ENCODE measurements at places on chromosomes 6 and 20.

DNA sequence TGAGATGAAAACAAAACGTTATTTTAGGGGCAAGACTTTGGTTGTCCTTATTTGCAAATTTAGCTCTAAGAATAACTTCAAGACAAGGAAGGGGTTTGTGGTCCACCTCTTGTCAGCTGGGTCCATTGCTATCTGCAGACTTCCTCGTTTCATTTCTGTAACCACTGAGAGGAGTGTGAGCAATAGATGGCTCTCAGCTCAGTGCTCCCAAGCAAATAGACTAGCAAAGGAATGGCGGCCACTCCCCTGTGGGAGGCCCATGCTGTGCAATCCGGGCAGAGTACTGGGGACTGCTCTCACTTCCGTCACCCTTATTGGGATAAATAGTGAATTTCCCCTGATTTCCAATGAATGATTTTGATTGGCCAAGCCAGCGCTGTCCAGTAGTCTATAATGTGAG lies 176.6 kb downstream of the ZDHHC14 start:
- DNase-seq = no peak

DNA sequence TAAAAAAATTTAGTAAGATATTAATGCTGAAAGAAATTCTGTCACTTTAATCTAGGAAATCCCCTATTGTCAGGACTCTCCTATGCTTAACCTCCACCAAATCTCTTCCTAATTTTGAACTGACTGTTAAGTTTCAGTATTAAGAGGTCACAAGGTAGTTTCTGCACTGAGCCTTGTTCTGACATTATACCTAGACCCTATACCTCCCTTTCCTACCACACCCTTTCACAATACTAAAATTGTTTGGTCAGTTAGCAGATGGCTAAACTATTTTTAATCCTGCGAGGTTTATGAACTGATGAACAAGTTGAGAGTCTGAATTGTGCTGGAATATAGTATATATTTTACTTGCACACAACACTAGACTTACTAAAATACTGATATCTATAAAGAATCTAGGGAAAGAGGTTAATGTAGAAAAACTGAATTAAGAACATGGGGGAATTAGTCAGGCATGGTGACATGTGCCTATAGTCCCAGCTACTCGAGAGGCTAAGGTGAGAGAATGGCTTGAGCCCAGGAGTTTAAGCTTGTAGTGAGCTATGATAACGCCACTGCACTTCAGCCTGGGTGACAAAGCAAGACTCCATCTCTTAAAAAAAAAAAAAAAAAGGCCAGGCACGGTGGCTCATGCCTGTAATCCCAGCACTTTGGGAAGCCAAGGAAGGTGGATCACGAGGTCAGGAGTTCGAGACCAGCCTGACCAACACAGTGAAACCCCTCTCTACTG lies 51.5 kb downstream of the HBS1L start:
- DNase-seq = no peak

DNA sequence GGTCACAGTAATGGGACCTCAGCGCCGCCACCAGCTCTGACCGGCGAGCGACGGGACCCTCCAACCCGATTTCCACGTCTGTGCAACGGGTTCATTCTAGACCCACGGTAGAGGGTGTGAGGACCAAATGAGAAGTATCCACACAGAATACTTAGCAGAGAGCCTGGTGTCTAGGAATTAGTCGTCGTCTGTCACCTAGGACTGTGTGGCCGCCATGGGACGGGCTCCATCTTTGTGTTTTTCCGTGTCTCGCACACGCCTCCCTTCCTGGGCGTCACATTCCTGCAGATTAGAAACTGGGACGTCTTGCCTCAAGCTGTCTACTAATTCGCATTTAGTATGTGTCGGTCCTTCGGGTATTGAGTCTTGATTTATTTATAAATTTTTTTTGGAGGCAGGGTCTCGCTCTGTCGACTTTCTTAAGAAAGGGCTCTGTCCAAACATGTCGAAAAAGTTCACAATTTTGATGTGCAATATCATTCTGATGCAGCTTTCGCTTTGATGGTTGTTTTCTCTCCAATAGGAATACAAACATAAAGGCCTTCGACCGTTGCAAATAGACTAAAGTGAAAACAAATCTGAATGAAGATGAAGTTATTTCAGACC lies 563 bp downstream of the MGME1 start:
- DNase-seq = no peak

GRCh38 chr6:11380969-11381744 lies 148.7 kb upstream of the NEDD9 start:
- no peak for DNase-seq

DNA sequence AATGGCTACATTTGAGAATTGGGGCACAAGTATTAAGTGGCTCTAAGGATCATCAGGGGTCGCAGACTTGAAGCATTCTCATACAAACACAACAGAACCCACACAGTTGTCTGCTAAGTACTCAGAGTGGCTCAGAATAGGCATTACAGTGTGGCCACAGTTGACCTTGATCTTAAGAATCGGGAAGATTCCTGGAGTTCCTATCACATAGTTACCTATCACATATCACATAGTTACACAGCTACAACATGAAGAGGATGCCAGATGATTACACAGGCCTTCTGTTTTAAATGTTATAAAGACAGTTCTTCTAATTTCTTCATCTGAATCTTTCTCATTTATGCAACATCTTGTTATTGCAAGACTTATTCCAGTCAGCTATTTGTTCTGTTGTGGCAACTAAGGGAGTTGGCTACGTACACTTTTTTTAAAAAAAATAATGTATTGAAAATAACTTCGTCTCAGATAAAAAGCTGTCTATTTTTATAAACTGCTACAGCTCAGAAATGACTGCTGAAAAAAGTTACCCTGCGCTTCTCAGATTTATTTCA lies 129.0 kb downstream of the REV3L start:
- DNase-seq = no peak

GRCh38 chr6:18293076-18293904 lies 29.0 kb upstream of the DEK start:
- DNase-seq = no peak

DNA sequence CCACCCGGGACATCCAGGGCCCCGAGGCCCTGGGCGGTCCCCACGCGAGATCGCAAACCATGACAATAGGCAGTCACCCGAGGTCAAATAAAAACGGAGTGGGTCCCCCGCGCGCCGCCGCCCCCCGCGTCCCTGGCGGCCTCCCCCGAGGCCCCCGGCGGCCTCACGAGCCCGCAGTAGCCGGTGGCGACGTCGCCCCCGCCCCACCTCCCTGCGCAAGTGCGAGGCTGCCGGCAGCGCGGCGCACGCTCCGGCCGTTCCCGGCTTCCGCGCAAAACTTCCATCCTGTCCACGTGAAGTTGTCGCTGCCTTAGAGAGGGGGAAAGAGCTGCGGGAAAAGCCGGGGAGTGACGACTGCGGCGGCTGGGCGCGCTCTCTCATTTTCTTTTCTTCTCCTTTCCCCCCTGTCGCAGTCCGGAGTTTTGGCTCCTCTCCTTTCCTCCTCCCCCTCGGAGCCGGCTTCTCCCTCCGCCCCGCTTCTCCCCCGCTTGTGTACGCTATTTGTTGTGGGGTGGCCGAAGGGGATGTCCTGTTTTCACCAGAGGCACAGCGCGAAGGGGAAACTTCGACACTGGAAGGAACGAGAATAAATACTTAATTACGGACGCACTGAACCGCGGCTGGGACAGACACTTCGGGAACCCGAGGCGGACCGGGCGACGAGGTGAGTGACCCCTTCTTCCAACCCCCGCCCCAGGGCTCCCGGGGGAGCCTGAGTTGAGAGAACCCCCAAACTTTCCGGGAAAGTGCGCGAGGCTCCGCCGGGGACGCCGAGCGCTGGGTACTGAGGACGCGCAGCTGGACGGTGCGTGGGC lies at the start of gene EYA4:
Gene EYA4 (plus strand): TSS at position 272 of the 815 bp plus-strand sequence. CDS start 33,424 bp downstream, outside the sequence.
- no peak for DNase-seq

DNA sequence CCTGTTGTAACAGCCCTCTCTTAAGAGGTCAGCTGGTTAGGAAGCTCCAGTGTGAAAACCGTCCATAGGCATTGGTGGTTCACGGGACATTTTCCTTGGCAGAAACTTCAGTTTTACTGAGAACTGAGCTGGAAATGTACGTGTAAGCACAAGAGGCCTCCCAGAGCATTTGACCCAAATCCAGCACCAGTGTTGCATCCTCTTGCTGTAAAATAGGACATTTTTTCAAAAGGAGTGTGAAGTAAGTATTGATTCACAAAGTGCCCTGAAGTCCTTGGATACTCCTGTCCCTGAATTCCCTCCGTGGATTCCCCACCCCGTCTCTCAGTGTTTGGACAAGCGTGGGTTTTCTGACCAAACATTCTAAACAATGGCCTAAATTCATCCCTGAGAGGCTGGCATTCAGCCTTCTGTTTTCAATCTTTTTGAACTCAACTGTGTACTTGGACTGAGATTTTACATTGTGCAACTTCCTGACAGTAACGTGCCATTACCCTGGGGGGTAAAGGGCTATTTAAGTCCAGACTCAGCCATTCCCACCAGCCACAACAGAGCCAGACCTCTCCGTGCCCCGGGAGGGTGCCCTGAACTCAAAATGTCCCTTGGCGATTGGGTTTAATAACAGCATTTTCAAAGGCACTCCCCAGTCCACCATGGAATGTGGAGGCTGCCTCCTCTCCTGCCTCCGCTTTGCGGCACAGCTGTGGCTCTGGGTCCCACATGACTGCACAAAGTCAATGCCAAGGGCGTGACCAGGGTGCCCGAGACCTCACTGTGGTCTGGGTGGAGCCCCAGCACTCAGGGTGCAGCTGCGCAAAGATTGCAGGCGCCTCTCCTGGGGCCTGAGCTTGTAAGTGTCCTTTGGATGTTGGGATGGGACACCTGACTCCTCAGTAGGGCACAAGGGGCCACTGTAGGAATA lies 92.7 kb upstream of the AFDN start:
- DNase-seq = no peak

- no peak for DNase-seq
Measured at GRCh38 chr6:101263596-101263995, 129.9 kb upstream of the GRIK2 start.

DNA sequence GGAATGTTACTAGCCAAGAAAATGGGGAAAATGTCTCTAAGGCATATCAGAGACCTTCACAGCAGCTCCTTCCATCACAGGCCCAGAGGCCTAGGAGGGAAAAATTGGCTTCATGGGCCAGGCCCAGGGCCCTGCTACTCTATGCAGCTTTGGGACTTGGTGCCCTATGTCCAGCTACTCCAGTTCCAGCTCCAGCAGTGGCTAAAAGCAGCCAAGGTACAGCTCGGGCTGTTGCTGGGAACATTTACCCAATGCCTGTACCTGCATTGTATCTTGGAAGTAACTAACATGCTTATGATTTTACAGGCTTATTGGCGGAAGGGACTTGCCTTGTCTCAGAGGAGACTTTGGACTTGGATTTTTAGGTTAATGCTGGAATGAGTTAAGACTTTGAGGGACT lies 390.6 kb downstream of the GRIK2 start:
- no peak for DNase-seq

GRCh38 chr6:12293235-12293930 lies 3.2 kb downstream of the EDN1 start:
- DNase-seq = no peak

DNA sequence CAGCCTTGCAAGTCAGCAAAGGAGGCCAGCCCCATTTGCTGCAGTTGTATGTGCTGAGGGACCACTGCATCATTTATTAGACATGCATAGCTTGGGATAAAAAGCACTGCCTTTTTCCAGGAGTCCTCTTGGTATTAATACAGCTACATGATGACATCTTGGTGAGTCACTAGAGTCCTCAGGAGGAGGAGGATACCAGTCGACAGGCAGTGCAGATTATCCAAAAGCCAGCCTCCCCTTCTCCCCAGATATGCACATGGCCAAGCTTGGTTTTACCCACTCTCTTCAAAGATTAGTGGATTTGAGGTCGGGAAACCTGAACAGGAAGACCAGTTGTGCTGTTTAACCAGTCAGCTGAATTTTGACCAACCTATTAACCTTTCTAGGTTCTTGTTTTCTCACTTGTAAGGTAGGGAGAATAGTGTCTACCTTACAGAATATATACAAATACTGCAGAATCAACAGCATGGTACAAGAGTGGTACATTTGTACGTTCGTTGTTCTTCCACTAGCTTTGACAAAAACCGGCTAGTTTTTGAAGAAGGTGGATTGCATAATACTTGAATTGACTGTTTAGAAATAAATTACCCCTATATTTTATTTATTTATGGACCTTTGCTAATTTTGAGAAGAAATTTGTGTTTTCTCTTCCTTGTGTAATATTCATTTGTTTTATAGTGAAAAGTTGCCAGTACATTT lies 31.9 kb downstream of the VAPB start:
- no peak for DNase-seq

GRCh38 chr6:159876242-159876641 lies 14.5 kb upstream of the MAS1 start:
- no peak for DNase-seq

DNA sequence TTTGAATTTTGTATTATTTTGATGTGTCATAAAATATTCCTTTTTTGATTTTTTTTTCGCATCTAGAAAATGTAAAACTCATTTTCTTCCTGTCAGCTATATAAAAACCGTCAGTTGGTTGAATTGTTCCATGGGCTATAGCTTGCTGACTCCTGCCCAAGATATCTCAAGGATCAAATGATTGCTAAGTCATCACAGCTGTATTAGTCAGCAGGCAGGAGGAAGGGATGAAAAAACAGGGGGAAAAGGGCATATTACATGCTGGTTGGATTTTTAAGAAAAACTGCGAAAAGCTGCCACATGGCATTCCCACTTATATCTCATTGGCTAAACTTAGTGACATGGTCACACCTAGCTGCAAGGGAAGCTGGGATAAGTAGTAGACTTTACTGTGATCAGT lies 569.9 kb downstream of the BCKDHB start:
- no peak for DNase-seq

GRCh38 chr6:25874118-25874517 lies at the start of gene SLC17A3:
Gene SLC17A3, minus strand, starts transcription at chr6:25874243. Its CDS starts 5,856 bp downstream, at chr6:25868387.
- no peak for DNase-seq

GRCh38 chr20:3115190-3116107 lies 30.9 kb upstream of the AVP start:
- DNase-seq = no peak

DNA sequence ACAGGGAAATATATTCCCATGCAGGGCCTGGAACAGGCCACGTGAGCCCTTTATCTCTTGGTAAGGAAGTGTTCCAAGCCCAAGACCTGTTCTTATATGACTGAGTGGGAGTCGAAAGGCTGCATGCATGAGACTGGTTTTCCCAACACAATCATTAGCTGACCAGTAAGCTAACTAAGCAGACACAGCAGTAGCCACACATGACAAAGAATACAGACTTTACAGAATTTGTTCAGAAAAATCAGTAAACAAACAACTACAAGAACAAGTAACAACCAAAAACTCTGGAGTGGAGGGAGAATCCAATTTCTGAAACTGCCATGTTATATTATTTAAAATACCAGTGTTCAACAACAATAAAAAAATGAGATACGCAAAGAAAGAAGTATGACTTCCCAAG lies 16.7 kb downstream of the BPIFA1 start:
- DNase-seq = no peak

DNA sequence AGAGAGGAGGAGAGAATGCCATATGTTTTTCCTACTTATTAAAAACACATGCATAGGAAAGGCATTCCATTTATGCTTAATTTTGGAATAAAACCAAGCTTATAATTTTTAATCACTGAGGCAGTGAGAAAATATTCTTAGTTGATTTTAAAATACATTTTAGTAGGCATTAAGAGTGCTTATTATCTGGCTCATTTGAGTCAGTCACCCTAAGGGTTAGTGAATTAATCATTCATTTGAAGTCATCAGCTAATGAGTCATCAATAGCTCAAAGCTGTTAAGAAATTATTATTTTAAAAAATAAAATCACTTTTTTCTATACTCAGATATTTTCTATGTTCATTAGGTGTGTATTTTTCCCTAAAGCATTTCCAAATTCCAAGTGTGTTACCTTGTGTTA lies 81.6 kb downstream of the TMEM200A start:
- no peak for DNase-seq
